ENCODE measurements at places on chromosomes 12 and 14.

GRCh38 chr12:52627395-52628110 lies 9.2 kb upstream of the KRT73 start:
- DNase-seq = no peak

DNA sequence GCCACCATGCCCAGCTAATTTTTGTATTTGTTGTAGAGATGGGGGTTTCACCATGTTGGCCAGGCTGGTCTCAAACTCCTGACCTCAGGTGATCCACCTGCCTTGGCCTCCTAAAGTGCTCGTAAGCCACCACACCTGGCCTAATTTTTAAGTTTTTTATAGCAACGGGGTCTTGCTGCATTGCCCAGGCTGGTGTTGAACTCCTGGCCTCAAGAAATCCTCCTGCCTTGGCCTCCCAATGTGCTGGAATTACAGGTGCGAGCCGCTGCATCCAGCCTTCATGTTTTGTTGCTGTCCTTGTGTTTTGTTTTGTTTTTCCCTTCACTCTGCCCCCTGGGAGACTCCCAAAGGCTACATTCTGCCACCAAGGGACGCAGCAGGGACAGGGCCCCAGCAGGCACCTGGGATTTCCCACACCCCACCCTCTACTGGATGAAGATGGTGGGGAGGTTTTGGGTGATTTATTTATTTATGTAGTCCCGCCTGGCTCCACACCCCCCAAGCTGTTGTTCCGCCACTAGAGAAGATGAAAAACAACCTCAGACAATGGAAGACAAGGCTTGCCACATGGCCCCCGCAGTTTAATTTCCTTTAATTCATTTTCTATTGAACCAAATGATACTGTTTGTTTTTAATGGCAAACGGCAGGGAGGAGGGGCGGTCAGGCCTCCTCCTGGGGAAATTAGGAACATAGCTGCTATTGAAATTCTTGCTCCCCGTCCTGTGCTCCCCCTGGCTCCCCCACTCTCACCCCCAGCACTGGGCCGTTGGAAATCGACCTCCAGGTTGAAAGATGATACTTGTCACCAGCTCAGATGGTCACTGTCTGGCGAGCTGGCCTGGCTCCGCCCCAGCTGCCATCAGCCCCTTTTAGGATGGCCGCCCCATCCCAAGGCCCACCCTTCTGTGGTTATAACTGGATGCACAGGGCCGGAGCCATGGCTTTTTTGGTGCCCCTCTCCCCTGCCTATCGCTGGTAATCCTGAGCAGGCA lies 70.3 kb downstream of the RNFT2 start:
- no peak for DNase-seq

- DNase-seq = no peak
Observed at GRCh38 chr14:97456462-97456861, 659.3 kb downstream of the VRK1 start.

- DNase-seq = no peak
Observed at GRCh38 chr14:69068744-69069421, 84.0 kb downstream of the DCAF5 start.

- DNase-seq = no peak
Observed at GRCh38 chr14:46769292-46769691, 117.7 kb upstream of the RPL10L start.

DNA sequence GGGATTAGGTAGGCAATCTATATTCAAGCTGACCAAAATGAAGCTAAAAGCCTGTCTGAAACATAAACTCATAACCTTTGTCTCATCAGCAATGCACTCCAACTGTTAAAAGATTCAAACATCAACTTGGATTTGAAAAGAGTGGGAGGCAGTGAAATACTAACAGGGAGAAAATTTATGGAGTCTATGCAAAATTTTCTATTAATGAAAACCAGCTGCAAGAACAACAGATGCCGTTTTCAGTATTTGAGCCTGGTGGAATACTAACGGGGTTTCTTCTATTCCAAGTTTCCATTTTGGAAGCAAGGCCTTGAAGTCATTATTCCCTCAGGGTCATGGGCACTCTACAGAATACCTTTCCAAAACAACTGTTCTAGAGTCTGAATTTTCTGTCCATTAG lies 88.3 kb downstream of the LRP6 start:
- no peak for DNase-seq

GRCh38 chr14:72708708-72709475 lies 185.0 kb downstream of the DPF3 start:
- peak; percentile 95 for DNase-seq

GRCh38 chr14:87656315-87656714 lies 336.7 kb downstream of the GALC start:
- no peak for DNase-seq

- peak; percentile 29 for DNase-seq
Observed at GRCh38 chr14:53151523-53152183, 1.5 kb downstream of the DDHD1 start.

- no peak for DNase-seq
Observed at GRCh38 chr14:92668276-92668973, 80.0 kb downstream of the LGMN start.

- no peak for DNase-seq
Observed at GRCh38 chr12:92123780-92124688, 21.6 kb downstream of the BTG1 start.

GRCh38 chr12:57813971-57814772 lies 4.4 kb downstream of the AVIL start:
- no peak for DNase-seq

- no peak for DNase-seq
Observed at GRCh38 chr12:103207936-103208335, 250.5 kb downstream of the ASCL1 start.

DNA sequence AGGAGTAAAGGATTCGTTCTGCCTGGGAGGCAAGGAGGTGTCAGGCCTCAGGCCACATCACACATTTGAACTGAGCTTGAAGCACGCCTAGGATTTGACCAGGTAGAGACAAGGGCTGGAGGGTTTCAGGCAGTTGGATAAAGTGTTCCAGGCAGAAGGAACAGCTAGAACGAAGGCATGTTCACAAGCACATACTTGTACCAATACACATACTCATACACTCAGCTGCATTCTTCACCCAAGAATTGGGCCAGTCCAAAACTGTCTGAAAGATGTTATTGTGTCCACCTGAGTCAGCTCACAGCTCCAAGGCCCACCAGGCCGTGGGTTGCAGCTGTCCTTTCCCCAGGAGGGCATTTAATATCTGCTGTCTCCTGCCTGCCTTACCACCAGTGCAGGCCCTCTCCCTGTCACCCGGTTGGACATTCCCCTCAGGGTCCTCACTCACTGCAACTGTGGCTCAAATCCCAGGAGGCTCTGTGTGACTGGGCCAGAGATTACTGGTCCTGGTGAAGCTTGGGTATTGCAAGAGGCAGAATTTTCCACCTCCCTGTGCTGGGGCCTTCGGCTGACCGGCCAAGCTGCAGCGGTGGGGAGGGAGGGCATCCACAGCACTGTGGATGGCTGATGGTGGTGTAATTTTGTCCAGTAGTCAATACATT lies 12.8 kb upstream of the AQP2 start:
- DNase-seq = no peak

DNA sequence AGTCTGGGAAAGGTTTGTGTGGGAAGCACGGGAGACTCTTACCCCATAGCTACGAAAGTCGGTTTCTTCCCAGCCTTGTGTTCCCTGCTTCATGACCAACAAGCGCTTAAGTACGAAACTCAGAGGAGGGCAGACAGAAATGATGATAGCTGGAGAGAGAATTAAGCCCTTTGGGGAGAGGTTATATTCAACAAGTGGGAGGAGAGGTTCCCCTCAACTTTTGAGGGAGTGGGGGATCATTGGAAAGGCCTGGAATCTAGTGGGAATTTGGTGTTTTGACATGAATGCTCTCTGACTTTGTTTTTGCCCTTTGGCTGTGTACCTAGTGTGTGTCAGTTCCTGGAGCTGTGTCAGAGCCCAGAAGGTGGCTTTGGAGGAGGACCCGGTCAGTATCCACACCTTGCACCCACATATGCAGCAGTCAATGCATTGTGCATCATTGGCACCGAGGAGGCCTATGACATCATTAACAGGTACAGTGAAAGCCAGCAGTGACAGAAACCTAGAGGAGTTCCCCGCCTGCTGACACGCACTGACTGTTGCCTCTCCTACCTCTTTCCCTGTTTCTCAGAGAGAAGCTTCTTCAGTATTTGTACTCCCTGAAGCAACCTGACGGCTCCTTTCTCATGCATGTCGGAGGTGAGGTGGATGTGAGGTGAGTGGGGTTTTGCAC lies 40.6 kb downstream of the FNTB start:
- no peak for DNase-seq

DNA sequence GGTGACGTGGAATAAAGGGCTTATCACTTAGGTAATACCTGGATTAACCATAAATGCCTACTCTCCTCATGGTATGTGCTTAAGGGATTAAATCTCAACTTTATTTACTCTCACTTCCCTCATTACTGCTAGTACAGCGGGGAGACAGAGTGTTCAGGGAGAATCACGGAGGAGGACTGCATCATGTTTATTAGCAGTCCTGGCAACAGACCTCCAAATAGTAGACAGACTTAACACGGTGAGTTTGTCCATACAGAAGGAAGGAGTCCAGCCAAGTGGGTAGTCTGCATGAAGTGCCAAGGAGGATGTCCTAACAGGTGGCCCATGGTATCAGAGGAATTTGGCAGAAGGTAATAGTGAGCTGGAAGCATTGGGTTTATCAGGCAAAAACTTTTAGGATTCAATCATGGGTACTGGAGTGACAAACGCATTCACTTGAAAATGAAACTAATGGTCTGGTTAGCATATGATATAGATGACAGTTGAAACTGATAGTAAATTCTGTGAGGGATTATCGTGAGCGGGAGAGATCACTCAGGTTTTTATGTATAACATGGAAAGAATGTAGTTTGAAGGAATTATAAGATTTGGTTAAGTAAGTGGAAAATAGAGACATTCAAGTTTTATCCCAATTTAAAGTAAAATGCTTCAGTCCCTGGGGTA lies 471.8 kb downstream of the TMEM117 start:
- DNase-seq = no peak

- no peak for DNase-seq
Observed at GRCh38 chr12:81692008-81692407, 67.1 kb downstream of the PPFIA2 start.

GRCh38 chr12:130831876-130832405 lies 7.1 kb downstream of the STX2 start:
- no peak for DNase-seq

DNA sequence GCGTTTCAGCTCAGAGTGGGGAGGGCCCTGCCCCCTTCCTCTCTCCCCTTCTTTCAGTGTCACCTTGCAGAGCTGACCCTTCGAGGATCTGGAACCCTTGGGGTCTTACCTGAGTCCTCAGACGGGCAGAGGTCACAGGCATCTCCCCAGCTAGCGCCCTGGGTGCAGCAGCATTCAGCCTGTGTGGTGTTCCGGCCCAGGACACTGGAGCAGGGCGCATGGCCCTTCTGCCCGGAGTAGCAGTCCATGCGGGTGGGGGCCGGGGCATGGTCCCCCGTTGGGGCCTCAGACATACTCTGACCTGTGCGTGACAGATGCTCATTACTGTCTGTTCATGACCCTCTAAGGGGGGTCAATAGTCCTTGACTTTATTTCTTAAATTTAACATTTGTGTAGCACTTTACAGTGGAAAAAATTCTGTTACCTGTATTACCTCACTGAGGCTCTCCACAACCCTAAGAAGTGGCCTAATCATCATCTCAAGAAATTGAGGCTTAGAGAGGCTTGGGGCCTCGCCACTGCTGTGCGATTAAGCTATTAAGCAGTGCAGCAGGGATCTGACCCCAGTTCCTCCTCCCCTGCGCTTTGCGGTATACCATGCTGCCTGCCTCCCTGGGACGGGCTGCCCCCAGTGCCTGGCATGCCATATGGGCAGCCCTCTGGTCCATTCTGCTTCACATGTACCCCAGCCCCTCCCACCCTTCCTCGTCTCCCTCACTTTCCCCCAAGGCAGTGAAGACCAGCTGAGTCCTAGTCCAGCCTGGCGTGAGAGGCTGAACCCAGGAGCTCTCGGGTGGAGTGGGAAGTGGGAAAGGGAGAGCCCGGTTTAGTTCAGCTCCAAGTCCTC lies 11.5 kb downstream of the ISCA2 start:
- no peak for DNase-seq

- DNase-seq = no peak
Observed at GRCh38 chr14:102530828-102531478, 21.4 kb upstream of the ANKRD9 start.

GRCh38 chr14:94153750-94154342 lies 20.3 kb upstream of the PPP4R4 start:
- DNase-seq = no peak

DNA sequence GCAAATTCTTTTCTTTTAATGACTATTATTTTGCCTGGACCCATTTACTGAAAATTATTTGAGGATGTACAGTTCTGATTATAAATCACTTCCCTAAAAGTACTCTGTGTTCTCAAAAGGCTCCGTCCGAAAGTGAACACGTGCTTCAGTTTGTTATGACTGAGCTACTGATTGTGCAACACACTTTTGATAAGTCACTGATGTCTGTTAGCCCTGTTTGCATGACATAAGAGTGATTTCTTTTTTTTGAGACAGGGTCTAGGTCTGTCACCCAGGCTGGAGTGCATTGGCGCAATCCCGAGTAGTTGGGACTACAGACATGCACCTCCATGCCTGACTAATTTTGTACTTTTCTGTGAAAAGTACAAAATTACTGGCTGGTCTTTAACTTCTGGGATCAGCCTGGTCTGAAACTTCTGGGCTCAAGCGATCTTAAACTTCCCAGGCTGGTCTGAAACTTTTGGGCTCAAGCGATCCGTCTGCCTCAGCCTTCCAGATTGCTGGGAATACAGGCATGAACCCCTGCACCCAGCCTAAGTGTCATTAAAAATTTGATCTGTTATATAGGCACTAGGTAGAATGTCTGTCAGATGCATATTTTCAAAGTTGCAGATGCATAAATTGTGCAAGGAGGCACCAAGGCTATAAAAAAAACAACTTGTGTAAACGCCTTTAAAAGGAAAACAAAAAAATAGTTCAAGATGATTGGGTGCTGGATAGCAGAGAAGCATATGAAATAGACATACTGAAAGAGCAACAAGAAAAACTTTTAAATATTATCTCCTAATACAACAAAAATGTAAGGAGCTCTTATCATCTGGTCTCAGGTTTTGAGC lies 111.5 kb downstream of the SRGAP1 start:
- peak; percentile 85 for DNase-seq

- DNase-seq = no peak
Observed at GRCh38 chr12:95721320-95721719, 69.2 kb downstream of the NTN4 start.

DNA sequence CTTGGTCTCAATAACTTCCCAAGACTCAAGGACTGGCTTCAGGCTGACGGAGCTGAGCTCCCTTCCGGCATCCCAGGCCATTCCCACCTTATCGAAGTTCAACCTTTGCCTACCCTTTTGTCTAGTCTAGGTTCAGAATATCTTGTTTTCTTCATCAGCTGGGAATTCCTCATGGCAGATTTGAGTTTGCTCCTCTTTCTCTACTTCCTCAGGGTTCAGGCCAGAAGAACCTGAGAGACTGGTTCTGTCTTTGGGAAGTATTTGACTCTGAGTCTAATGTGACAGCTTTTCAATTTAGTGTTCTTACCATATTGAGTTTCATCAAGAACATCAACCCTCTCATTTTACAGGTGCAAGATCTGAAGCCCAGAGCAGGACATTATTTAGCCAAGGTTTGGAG lies 2.1 kb downstream of the BIN2 start:
- no peak for DNase-seq

Measured in pons (tissue), 1 donor.